ENCODE measurements at places on chromosomes 5 and 9.

DNA sequence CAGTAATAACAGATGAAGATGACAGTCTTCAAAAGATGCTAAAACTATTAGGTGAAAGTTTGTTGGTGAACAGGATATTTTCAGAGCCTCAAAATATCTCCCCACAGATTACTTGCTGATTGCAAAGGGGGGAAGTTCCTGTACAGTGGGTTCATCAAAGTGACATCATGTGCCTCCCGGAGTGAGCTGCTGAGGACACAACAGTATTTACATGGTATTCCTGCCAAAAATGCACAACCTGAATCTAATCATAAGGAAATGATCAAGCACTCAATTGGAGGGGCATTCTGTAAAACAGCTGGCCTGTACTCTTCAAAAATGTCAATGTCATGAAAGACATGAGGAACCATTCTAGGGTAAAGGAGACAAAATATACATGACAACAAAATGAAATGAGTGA lies 18.9 kb upstream of the GLIS3 start:
- no peak for DNase-seq

DNA sequence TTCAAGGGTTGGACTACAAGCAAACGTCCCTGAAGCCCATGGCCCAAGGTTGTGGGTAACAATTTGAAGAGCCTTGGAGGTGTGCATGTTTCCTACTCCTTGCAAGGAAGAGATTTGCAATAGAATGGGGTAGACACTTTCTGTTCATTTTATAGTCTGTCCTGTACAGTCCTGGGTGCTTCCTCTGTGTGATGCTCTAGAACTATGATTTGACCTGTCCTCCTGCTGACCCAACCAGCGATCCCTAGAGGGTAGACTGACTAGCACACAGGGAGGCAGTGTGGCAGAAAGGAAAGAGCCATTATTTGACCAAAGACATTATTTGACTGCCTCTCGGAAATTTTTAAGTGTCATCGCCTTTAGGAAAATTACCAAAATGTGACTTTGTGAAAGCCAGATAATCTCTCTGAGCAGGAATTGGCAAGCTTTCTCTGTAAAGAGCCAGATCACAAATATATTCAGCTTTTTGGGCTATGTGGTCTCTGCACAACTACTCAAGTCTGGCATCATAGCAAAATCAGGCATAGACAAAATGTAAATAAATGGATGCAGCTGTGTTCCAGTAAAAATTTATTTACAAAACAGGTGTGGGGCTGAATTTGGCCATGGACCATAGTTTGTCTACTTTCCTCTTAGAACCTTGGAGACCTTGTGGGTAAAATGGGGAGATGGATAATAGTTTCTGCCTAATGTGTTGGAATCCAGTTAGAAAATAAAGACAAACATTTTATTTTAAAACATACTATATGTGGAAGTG lies 106.8 kb downstream of the DMRT2 start:
- no peak for DNase-seq

- no peak for DNase-seq
Measured at GRCh38 chr9:76944011-76944410, 38.1 kb upstream of the PRUNE2 start.

DNA sequence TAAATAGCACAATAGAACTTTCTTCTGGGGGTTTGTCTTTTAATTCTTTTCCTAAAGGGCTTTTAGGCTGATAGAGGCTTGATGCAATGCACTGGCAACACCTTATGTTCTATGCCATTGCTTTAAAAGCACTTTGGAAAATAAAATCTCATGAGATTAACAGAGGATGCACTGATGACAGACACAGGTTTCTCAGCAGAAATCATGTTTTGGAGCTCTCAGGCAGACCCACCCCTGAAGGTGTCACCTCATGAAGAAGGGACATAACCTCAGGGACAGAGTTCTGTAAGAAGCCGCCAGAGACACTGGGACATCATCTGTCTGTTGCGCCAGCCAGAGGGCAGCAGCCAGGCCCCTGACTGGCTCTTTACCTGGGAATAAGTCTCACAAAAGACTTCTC lies 27.7 kb downstream of the SLC22A5 start:
- DNase-seq: no peak

GRCh38 chr9:137371521-137371941 lies 51.4 kb downstream of the EXD3 start:
- no peak for DNase-seq
